Sigmoid colon (tissue), 7 donors: ENCODE measurements at places on chromosomes 3 and 15. TPM values are rescaled to one million over a fixed set of nuclear protein-coding genes. Genes with fewer than 3 reads are reported as not detected.

- no peak for DNase-seq
Observed at GRCh38 chr15:38224486-38224885, 28.1 kb upstream of the SPRED1 start.

Gene PLD1
- 19.9 TPM for total RNA-seq

DNA sequence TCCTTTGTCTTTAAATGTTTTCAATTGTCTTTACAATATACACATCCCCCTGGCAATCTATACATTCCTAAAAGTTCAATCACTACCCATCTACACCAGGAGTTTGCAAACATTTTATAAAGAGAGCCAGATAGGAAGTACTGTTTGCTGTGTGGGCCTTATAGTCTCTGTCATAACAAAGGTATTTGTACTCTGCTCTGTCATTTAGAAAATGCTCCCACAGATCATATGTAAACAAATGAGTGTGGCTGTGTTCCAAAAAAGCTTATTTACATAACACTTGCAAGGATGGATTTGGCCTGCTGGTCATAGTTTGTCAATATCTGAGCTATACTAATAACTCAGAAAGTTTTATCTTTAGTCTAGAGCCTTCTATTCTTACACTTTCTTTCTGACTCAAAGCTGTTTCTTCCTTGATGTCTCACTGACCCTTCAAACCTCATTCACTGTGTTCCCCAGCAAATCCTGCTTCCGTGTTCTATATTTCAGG, 511.9 kb downstream of the GBE1 start:
- DNase-seq: no peak

DNA sequence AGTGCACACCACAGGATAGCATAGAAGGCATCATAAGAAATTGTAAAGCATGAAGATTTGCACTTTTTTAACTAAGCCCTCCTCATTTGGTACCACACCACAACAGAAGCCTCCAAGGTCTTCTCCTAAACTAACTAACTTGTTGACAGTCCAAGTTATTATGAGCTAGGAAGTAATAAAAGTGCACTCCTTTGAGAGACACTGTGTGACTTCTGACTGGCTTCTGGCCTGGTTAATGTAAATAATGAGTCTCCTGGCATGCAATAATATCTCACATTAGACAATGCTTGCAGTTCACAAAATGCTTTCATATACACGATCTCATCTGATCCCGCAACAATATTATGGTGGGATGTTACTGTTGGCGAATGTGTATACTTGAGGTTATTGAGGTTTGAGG, 103.9 kb upstream of the SLC24A5 start:
- no peak for DNase-seq

Gene GRAMD1C
- total RNA-seq: 3.6 TPM
